ENCODE measurements at places on chromosomes 7 and 10.
A peak's percentile ranks its signal among the peaks of the same experiment; 100 is the strongest.

- no peak for DNase-seq
These were observed 159.3 kb upstream of the TMEM196 start for GRCh38 chr7:19932549-19933249.

DNA sequence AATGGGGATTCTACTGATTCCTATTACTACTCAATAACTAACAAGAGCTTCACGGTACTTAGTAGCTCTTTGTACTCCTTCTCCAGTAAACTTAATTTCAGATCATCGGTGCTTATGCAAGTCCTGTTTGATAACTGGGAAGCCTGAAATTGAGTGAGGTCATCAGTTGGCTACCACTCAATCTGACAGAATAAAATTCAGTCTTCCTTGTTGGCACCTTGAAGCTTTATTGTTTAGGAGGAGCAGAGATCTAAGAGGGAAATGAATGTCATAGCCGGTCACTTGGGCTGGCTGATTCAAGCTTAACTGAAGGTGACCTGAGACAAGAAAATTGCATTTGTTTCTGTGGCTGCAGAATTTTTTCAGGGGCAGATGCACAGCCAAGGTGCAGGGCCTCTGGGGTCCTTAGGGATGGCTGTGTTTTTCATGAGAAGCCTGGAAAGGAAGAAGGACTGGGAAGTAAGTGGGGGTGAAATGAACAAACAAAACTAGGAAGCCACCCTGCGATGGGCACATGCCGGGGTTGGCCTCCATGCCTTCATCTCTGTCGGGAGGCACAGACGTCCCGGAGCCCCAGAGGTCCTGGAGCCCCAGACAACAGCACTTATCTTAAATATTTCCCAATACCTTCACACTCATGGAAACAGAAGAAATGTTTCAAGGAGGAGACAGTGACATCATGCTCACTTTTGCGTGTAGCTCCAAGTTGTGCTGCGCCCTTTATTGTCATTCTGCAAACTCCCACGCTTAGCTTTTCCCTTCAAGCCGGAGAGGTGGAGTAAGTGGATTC lies 85.0 kb upstream of the KIF5B start:
- DNase-seq, result peak; percentile 72

DNA sequence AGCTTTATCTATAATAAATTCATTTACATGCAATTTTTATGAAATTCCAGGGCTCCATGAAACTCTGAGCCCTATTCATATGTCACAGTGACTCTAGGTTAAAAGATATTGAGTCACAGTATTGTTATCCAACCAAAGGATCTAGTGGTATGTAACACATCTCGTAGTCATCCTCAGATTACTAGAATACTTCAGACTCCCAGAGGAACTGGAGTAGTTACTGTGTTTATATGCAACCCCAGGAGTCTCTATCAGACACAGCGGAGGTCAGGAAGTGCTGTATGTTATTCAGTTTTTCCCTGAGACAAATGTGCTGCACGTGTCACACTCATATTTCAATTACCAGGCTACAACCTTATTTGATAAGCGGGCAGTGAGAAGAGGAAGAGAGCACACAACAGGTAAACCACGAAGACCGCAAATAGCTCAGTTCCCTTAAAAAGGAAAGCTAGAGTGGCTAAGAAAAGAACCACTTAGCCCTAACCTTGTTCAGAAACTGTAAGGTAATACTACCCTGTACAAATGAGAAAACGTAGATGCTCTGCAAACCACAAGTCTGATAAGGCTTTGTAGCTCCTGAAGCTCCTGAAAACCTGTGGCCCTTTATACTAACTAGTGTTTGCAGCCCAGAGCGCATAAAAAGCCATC lies 114.0 kb upstream of the CNTNAP2 start:
- no peak for DNase-seq

- no peak for DNase-seq
These were observed 103.1 kb upstream of the RHOBTB1 start for GRCh38 chr10:61047081-61047480.

DNA sequence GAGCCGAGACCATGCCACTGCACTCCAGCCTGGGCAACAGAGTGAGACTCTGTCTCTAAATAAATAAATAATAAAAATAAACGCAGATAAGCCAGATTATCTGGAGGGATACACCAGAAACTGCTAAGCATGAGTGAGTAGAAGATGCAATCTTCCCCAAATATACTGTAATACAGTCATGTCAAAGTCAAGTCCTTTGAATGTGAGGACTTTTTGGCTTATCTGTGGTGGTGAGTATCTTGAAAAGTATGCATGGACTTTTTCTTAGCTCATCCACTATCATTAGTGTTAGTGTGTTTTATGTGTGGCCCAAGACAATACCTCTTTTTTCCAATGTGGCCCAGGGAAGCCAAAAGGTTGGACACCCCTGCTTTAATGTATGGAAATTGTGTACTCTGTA lies 44.7 kb upstream of the PITRM1 start:
- DNase-seq, result peak; percentile 71

DNA sequence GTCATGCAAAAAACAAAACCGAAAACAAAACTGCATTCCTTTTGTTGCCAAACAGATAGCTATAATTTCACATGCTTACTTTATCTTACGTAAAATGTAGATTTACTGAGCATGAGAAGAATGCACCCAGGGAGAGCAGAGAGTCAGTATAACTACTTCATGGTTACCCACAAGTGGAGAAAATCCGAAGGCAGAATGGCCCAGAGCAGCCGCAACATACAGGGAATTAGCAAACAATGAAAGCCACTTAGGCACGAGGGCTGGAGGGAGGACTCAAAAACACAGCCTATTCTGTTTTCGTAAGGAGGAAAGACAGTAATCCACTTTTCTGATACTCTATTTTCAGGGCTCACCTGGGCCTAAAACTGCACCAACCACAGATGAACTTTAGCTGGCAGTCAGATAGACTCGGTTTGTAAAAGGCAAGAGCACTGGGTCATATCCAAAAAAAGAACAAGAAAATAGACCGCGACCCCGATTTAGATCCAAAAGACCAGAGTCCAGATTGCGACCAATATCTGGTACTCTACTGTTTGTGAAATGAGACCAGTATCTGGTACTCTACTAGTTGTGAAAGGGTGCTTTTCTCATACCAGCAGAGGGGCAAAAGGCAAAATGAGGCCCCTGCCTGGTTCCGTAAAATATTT lies 1.3 kb downstream of the ITPRIP start:
- DNase-seq, result peak; percentile 51

GRCh38 chr7:96235281-96235680 lies 86.6 kb downstream of the SLC25A13 start:
- DNase-seq, result no peak

GRCh38 chr10:125672884-125673283 lies 10.1 kb downstream of the TEX36 start:
- no peak for DNase-seq

GRCh38 chr10:57979491-57979890 lies 288.2 kb downstream of the IPMK start:
- peak; percentile 17 for DNase-seq

DNA sequence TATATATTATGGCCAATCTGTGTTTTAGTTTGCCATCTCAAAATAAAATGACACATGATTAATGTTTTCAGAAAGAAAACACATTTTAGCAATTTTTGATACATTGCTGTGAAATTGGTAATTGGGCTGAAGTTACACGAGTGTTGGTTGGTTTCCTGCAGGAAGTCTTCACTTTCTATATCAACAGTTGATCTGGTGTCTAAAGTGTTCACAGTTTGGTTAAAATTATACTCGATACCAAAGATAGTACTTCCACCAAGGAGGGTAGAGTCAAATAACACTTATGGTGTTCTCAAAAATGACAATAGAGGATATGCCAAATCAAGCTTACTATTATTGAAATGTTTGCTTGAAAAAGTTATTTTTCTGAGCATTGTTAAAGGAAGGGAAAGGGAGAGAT lies 120.3 kb upstream of the GLCCI1 start:
- no peak for DNase-seq

- DNase-seq, result peak; percentile 5
These were observed 127.7 kb downstream of the ELMO1 start for GRCh38 chr7:37320848-37321468.

- DNase-seq, result no peak
These were observed 369.6 kb upstream of the DPP6 start for GRCh38 chr7:153682628-153683027.

DNA sequence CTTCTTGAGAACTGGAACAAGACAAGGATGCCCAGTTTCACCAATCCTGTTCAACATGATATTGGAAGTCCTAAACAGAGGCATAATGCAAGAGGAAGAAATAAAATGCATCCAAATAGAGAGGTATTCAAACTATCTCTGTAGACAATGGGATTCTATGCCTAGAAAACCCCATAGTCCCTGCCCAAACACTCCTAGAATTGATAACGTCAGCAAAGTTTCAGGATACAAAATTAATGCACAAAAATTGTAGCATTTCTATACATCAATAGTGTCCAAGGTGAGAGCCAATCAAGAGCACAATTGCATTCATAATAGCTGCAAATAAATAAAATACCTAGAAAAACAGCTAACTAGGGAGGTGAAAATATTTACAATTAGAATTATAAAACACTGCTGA lies 72.5 kb downstream of the PCDH15 start:
- no peak for DNase-seq

- DNase-seq, result no peak
These were observed 1.7 kb upstream of the ANKRD22 start for GRCh38 chr10:88853155-88853881.

DNA sequence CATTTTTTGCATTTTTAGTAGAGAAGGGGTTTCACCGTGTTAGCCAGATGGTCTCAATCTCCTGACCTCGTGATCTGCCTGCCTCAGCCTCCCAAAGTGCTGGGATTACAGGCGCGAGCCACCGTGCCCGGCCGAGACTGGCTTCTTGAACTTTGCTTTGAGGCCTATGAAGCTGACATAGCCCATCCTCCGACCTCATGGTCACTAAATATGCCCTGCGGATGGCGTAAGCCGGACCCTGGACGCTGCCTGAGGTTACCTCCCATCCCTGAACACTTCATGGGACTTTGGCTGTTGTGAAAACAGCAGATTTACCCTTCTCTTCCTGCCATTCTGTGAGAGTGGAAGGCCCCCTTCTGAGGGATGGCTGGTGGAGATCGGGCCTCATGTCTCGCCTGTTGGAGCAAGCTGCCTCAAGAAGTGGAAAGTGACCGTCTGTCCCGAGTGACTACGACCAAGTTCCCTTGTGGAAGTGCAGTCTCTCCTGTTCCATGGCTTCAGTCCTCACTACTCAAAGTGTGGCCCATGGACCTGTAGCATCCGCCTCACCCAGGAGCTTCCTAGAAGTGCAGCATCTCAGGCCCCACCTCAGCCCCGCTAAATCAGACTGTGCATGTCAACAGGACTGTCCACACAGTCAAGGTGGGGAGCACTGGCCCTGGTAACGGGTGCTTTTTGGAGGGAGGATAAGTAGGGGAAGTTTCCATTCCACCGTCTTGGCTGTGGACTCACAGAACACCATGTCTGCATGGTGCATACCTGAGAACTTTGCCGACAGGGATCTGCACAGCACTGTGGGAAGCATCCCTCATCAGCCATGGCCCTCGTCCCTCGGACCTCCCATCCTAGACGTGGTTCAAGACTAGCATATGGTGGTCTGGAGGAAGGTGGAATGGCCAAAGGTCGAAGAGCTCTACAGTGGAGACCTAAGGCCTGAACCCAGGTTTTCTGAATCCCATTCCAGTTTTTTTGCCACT lies 210.5 kb upstream of the SHH start:
- DNase-seq, result no peak

- peak; percentile 69 for DNase-seq
These were observed 212.7 kb upstream of the KCND2 start for GRCh38 chr7:120060281-120060680.

- peak; percentile 40 for DNase-seq
These were observed 123.3 kb downstream of the TWIST1 start for GRCh38 chr7:18993933-18994668.

DNA sequence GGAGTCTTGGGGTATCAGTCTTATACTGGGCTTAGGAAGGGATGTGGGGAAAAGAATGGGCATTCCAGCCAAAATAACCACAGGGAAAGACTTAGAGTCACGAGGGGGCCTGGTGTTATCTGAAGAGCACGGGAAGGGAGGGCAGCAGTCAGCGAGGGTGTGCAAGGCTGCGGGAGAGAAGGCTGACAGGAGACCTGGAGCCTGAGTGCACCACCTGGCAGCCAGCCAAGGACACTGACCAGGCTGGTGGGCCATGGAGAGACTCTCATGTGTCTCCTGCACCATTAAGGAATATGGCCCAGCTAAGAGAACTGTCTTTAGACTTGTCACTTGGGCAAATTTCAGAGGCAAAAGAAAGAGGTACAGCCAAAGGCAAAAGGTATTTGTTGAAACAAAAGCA lies 69.6 kb downstream of the PKD1L1 start:
- no peak for DNase-seq

- DNase-seq, result no peak
These were observed 614.7 kb downstream of the PTPRN2 start for GRCh38 chr7:157972914-157973313.

- DNase-seq, result peak; percentile 37
These were observed 558.2 kb upstream of the PFKP start for GRCh38 chr10:2509081-2509531.

- no peak for DNase-seq
These were observed 59.1 kb downstream of the AUTS2 start for GRCh38 chr7:69657331-69657730.

GRCh38 chr10:93235686-93236085 lies 162.0 kb downstream of the CYP26A1 start:
- peak; percentile 92 for DNase-seq

- no peak for DNase-seq
These were observed 171.1 kb upstream of the KLF6 start for GRCh38 chr10:3955955-3956617.

DNA sequence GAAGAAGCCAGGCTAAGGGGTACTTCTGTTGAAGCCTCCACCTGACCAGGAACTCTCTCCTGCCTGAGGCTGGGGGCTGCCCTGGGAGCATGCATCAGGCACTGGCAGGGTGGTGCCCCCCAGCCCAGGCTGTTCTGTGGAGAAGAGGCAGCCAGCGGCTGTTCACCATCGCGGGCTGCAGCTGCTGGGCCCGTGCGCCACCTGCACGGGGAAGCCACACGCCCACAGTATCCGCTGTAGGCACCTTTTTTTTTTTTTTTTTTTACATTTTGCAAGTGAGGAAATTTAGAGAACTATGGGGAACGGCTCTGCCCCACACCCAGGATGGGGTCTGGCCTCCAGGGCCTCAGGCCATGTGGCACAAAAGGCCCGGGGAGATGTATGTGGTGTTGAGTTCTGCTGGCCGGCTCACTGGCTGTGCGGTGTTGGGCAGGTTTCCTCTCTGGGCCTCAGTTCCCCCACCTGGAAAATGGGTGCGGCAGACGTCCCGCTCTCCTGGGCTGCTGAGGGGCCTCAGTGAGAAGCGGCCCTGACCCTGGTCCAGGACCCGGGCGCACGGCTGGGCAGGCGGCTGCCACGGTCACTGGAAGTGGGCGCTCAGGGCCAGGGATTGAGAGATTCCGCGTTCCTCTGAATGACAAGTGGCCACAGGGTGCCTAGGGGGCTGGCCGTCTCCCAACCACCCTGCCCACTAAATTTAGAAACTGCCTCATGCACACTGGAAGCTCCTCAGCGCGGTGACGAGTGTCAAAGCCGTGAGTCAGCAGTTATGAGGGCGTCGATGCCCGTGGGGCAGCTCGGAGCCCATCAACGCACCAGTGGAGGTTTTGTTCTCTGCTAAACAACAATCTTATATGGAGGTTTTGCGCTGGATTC lies 8.8 kb upstream of the INTS1 start:
- peak; percentile 41 for DNase-seq

GRCh38 chr7:30755384-30756154 lies 3.6 kb downstream of the INMT start:
- DNase-seq, result no peak
